Esophagus squamous epithelium (tissue), 5 donors: ENCODE measurements at places on chromosomes 6 and 20.

GRCh38 chr6:52537001-52537753 lies 39.7 kb downstream of the TRAM2 start:
- DNase-seq: no peak

DNA sequence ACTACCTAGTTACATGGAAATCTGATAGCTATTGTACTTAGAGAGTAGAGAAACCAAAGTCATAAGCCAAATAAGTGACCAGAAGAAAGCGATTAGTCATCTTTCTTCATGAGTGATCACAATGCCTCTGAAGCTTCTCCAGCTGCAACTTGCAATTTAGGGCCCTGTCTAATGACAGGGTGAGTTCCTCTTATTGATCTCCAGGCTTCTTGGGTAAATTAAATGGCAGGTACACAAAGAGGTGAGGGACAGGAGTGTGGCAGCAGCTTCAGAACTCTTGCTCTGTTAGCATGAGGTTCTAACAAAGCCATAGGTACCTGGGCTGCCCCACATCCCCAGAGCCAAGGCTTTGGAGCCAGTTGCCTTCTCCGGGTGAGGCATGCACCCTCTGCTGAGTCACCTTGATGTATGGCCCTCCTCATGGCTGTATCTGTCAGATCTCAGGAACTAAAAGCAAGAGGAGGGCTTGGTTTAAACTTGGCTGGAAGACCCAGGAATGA lies 60.8 kb downstream of the PRDM1 start:
- DNase-seq: no peak

- DNase-seq: no peak
Measured at GRCh38 chr6:24744911-24745310, 26.0 kb upstream of the C6orf62 start.

DNA sequence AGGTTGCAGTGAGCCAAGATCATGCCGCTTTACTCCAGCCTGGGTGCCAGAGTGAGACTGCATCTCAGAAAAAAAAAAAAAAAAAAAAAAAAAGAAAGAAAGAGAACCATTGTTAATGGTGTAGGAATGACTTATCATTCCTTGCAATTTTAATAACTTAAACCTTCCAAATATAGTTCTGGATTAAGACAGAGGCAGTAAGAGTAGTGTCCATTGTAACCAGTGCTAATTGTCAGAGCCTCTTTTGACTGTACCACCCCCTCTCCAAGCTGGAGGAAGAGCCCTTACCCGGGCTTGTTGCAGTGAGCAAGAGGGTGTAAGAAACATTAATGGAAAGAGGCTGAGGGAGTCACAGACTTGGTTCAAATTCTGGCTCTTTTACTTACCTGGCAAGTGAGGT lies 53.8 kb downstream of the SASH1 start:
- DNase-seq: no peak

DNA sequence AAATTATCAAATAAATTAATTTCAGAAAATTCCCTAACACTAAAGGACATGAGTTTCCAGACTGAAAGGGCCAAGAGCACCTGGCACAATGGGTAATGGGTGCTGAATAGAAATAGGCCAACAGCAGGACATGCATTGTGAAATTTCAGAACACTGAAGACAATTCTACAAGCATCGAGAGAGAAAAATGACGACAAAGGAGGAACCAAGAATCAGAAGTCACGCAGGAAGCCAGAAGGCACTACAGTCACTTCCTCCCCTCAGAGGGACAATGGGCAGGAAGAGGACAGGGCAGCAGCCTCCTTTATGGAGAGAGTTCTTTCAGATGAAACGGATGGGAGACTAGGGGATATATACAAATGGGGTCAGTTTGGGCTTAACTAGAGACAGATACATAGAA lies 29.6 kb downstream of the PCNA start:
- no peak for DNase-seq

DNA sequence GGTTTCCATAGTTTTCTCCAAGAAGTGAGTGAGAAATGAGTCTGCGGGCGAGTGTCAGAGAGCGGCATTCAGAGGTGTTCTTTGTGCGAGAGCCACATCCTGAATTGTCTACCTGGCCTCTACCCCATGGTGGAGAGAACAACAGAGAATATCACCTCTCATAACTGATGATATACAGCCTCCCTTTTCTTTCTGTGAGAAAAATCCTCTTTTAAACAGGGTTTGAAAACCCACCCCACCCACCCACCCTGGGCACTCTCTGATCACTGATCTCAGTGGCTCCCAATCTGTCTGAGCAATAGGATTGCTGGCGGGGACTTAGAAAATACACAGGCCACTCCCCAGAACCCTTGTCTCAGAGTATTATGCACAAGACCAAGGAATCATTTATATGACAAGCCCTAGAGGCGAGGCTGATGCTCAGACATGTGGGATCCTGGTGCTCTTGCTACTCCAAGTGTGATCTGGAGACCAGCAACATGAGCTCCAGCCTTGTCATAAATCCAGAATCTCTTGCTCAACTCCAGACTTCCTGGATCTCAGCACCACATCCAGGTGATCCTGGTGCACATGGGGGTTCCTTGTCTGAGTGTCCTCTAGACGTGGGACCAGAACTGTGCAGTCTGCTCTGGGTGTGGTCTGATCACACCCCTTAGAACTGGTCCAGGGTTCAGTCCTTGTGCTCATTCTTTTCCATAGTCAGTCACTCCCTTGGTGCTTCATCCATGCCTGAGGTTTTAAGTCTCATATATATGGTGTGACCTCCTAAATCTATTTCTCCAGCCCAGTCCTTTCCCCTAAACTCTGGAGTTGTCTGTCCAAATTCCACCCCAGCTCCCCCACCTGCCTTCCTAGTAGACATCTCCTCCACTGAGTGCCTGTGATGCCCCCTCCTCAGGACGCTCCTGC lies 5.3 kb downstream of the HLA-B start:
- no peak for DNase-seq

DNA sequence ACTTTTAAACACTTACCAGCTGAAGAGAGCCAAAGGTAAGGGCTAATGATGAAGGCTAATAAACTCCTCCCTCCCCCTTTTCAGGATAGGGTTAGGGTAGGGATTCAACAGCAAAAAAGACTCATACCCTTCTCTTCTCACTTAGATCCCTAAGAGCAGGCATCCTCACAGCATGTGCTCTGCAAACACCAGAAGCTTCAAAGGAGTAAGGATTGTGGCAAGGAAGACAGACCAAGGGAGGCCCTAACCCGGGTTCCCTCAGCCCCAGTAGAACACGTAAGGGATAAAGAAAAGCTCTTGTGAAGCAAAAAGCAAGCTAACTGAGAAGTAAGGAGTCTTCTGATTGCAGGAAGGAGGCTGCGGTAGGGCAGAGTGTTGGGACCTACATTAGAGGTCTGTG lies 11.6 kb downstream of the MAP3K7 start:
- no peak for DNase-seq

GRCh38 chr6:45787384-45787783 lies 228.3 kb downstream of the CLIC5 start:
- no peak for DNase-seq

DNA sequence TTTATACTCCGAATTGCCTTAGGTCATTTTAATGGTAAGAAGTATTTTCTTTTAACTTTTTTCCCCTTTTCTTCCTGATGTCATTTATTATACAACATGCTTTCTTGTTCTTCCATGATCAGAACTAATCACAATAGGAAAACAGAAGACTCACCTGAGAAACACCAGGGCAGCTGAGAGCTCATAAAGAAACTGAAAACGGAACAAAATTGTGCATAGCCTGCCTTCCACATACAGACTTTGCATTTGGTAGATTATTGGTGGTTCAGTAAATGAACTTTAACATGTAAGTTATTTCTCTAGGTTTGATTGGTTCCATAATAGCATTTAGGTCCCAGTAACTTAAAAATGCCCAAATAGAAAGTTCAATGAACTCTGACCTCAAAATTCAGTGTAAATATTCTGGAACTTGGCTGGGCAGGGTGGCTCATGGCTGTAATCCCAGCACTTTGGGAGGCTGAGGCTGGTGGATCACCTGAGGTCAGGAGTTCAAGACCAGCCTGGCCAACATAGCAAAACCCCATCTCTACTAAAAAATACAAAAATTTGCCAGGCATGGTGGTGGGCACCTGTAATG lies 161.1 kb upstream of the DTNBP1 start:
- DNase-seq: no peak

DNA sequence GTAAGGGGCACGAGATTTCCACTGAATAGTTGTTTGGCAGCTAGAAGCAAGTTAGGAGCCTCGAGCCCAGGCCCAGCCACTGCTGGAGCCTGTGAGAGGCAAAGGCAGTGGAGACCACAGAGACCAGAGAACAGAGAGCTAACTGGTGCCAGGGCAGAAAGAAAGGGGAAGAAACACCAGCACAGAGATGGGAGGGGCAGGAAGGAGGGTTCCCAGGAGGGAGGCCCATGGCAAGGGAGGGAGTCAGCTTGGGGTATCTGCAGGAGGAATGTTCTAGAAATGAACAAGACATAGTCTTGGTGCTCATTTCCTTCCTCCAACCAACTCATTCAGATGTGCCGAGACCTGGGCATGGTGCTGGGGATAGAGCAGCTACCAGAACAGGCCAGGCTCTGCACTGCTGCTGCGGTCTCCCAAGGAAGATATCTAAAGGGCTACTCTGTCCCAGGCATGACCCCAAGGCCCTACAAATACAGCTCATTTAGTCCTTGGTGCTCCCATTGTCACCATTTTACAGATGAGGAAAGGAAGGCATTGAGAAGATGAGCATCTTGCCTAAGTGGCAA lies 10.7 kb downstream of the ANGPT4 start:
- no peak for DNase-seq

DNA sequence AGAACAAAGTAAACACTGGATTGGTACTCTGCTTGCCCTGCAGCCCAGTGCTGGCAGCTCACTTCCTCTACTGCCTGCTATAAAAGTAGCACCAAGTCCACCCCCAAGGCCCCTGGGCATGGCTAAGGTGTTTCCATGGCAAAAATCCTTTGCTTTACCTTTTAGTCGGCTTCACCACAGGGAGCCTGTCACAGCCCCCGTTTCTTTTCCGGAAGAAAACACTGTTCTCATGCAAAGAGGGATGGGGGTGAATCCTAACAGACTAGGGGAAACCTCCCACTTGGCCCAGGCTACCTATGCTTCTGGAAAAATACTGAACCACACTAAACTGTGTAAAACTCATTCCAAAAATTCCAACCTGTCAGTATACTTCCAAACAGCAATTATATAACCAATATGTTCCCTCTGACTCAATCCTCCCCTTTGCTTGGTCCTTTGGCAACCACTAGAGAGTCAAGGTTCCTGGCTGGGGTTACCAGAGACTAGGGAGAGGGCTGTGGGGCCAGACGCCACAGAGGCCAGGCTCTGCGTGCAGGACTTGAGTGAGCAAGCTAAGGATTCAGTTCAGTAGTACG lies 16.1 kb downstream of the PPIL1 start:
- DNase-seq: no peak
